Fibroblast of the aortic adventitia (primary cell): ENCODE measurements at places on chromosomes 3 and 15. TPM values are rescaled to one million over a fixed set of nuclear protein-coding genes. Genes with fewer than 3 reads are reported as not detected.

- no peak for DNase-seq
Measured at GRCh38 chr3:11655196-11655928, 11.6 kb upstream of the VGLL4 start.

- peak; percentile 22 for DNase-seq
Measured at GRCh38 chr3:132785292-132785691, 63.1 kb upstream of the NPHP3 start.

DNA sequence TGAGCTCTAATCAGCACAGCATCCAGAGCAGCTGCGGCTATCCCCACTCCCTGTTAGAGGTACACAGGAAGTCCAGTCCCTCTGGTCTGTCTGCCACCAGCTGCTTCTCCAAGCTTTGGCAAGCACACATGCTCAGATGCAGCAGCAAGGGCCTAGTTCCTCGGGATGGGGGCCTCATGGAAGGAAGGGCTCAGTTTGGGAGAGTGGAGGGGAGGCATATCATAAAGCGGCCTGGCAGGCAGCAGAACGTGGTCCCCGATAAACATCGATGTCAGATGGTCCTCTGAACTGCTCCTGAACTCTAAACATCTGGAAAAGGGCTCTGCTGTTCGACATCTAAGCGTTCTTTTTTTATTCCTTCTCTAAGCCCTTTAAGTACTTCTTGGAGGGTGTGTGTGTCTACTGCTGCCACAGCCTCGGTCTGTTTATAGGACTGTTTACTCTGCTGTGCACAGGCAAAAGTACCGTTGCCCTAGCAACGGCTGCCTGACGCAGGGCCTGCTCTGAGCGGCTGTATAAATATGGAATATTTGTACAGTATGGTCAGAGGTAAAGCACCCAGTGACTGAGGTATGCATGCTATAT, 74.6 kb downstream of the PRICKLE2 start:
- DNase-seq = peak; percentile 67

GRCh38 chr3:138799822-138800221, 34.9 kb downstream of the PIK3CB start:
- DNase-seq = no peak

DNA sequence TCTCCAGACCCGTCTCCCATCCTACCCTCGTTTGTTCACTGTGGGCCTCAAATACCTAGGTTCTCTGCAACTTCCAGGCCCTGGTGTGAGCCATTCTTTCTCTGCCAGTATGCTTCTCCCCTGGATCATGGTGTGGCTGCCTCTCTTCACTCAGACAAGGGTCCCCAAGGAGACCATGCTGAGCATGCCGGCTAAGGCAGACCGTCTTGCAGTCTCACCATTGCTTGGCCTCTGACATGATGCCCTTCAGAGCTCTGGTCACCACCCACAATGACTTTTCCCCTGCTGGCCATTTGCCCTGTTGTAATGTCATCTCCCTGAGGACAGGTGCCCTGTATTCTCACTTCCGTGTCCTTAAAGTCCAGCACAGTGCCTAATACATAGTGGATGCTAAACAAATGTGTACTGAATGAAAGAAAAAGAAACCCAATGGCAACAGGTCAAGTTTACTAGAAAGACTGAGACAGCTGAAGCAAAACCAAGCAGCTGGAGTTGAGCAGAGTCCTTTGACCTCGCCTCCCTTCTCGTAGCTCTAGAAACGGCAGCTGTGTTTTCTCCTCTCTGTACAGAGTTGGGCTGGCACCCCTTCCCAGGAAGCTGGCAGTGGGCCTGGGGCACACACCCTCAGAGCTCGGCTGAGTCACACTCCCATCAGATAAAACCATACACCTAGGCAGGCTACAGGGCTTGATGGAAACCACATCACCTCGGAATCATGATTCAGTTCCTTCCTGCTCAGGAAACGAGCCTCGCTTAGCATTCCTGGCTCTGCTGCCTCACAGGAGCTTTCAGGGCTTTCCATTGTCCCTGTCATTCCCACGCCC, 8.6 kb downstream of the TLR9 start:
- peak; percentile 94 for DNase-seq

DNA sequence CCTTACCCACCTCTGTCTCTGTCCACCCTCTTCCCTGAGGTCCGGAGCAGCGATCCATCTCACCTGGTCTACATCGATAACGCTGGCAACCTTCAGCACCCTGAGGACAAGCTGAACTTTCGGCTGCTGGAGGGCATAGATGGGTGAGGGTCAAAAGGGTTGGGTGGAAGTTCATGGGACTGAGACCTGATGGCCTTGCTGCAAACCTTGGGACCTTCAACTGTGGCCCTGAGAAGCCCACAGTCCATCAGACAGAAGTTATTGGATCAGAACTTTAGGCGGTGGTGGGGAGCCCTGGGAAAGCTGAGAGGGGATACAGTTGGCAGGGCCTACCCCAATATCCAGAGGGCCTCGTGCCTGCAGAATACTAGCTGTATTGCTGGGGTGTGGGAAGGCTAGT, 50.5 kb downstream of the POMGNT2 start:
- DNase-seq = no peak

DNA sequence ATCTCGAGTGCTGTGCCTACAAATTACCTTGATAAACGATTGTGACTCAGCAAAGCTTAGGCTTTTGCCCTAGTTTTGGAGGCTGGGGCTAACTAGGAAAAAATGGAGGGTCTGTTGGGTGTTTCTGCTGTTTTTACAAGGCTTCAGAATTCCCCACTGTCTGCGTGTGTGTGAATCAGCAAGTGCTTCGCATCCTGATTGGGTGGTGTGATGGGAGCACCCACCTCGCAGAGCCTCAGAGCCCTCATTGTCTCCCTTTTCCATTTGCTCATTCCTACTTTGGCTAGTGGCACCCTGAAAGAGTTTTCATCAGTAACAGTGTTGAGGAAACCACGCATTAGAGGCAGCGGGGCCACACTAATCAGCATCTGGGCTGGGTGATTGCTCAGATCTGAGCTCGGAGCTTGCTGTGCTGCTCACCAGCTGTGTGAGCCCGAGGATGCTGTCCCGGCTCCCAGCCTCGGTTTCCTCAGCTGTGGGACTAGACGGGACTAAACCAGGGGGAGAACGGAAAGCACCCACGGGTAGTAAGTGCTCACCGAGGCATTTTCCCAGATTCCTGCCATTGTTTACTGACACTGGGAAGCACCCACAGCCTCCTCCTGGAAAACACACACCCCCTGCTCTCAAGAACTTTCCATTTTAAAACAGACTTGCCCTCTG, 40.6 kb downstream of the GOLGA8S start:
- DNase-seq = no peak

DNA sequence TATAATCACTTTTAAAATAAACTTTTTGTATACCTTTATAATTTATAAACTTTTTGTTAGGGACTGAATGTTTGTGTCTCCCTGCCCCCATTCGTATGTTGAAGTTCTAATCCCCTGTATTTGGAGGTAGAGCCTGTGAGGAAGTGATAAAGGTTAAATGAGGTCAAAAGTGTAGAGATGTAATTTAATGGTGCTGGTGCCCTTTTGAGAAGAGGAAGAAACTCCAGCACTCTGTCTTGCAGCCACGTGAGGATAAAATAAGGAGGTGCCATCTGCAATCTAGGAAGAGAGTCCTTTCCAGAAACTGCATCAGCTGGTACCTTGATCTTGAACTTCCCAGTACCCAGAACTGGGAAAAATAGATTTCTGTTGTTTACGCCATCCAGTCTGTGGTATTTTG, 106.1 kb upstream of the RGMA start:
- no peak for DNase-seq

- DNase-seq = peak; percentile 57
Measured at GRCh38 chr3:150737874-150738679, 24.9 kb downstream of the SIAH2 start.

GRCh38 chr15:40428185-40428584, 12.6 kb upstream of the BAHD1 start:
- DNase-seq = no peak

Gene CLDN16
- 0.09 TPM in 1 of 2 replicates, not detected in the other for total RNA-seq

Gene GNAT1
- total RNA-seq = not detected in 2 replicates

Gene PLCH1
- 0.09 TPM in 1 of 2 replicates, not detected in the other for total RNA-seq

Gene TNNC1
- total RNA-seq = 1.4 and 2.0 TPM in 2 replicates
